ENCODE measurements at places on chromosomes 3 and 15.

DNA sequence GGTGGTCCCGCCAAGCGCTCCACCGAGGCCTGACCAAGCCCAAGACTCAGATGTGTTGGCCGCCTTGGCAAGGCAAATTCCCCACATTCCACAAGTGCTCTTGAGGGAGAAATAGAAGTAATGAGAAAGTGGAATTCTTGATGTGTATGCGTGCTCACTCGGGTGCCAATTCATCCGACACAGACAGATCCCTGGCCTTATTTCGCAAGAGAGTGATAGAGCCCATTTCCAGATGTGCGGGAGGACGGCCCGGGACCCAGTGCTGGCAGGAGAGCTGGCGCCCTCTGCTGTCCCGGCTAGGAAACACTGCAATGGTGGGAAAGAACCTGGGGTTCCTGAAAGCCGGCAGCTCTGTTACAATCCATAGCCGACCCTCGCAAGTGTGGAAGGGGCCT, 76.0 kb downstream of the HMG20A start:
- DNase-seq: peak; percentile 36

- DNase-seq: no peak
Observed at GRCh38 chr15:92885224-92886041, 14.7 kb upstream of the CHD2 start.

GRCh38 chr15:37055481-37055880, 44.9 kb downstream of the MEIS2 start:
- DNase-seq: no peak

DNA sequence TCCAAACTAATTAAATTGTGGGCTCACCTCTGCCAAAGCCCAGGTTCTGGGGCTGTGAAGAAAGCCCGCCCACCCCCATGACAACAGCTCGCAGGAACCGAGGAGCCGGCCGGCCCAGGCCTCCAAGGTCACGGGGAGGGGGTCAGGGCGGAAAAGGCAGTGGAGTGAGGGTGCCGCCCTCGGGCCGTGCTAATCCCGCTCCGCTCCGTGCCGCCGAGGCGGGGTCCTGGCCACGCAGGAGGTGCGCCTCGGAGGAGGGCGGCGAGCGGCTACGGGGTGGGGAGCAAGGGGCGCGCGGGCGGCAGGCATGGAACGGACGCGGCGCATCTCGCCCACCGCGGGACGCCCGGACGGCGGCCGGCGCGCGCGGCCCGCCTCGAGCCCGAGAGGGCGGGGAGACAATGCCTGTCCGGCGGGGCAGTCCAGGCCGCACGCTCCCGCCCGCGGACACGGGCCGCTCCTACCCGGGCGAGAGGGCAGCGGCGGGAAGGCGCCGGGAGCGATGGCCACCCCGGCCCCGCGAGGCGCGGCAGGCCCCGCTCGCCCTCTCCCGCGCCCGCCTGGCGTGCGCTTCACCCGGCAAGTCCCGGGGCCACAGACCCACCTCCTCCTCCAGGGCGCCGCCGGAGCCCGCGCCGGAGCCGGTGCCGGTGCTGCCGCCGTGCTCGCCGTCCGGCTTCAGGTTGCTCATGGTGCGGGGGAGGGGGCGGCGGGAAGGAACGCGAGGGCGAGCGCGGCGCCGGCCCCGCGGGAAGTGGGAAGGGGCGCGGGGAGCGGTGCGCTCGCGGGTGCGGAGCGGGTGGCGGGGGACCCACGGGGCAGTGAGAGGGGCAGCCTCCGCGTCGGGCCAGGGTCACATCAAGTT, 528 bp downstream of the RBPMS2 start:
- no peak for DNase-seq

GRCh38 chr3:149727656-149728055, 24.6 kb downstream of the COMMD2 start:
- DNase-seq: no peak

- no peak for DNase-seq
Observed at GRCh38 chr3:127095774-127096173, 97.2 kb upstream of the PRR23E start.

- DNase-seq: no peak
Observed at GRCh38 chr15:63084806-63085205, 36.9 kb upstream of the LACTB start.

DNA sequence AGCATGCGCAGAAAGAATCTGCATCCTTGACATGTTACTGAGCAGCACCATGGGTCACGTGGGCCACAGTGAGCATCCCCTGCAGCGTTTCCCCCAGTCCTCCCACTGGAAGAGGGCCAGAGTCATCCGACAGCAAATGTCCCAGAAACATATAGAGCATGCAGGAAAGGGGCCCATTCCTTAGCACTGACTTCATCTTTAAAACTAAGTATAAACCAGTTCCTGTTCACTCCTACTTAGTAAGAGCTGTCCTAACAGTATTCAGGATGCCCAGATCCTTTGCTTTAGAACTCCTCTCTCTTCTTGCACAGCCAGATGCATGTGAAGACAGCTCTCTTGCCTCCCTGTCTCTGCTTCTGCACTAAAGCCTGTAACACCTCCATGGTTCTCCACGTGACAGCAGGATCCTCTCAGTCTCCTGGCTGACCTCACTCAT, 79.3 kb upstream of the OXTR start:
- no peak for DNase-seq

GRCh38 chr15:45690581-45691260, 55.9 kb downstream of the SQOR start:
- no peak for DNase-seq

DNA sequence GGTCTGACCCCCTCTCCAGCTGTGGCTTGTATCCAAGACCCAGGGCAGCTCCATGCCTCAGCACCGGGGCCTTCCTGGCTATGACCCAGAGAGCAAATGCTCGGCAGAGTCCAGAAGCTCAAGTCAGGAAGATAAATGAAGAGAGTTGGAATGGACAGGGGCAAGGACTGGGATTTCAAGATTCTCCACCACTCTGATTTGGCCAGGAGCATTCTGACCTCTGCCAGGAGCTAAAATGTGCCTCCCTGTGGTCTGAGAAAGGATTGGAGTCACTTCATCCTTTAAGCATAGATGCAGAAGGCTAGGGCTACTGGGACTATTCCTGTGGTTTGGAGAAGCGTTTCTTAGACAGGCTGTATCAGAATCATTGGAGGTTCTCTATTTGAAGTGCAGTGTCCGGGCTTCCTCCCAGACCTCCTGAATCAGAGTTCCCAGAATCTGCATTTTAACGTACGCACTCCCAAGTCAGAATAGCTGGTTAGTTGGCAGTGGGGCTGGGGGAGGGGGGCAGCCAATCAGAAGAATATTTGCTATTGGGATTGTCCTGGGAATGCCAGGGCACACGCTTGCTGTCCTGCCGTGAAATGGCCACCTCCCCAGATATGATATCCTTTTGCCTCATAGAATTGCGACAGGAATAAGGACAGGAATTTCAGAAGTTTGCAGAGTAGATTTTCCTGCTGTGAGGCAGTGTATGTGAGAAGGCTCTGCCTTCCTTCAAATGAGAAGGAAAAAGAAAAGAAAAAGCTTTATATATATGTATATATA, 57.4 kb downstream of the HRH1 start:
- no peak for DNase-seq

DNA sequence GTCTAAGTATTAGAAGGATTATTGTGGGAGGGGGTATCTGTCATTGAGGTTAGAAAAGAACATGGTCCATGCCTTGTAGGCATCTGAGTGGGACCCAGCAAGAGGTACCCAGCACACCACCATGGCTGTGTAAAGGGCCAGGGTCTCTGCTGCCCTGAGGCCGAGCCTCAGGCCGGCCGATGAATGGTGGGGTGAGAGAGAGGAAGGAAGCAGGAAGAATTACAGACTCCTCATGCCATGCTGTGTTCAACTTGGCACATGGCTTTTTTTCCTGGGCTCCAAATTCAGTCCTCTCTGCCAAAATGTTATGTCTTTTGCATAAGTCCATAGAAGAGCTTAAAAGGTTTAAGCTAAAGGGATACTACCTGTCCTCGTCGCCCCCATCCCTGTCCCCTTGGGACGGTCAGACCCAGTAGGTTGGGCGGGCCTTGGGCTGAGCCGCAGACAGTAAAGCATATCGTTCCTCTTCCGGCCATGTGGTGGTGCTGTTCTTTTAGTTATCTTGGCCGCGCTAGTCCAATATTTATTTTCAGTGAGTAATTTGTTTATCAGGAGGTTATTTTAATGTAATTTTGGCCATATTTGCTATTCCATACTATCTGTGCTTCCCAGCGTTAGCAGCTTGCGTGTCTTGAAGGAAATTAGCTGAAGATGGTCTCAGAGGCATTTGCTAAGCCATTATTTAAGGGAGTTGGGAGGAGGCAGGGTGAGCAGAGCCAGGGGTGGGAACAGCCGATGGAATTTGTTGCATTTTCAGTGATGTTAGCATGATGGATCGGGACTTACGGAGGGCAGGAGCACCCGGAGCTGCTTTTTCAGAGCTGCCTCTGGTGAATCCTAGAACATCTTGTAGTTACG, 152.4 kb downstream of the AGBL1 start:
- no peak for DNase-seq

GRCh38 chr3:64088408-64089205, 65.3 kb upstream of the PSMD6 start:
- DNase-seq: no peak

- no peak for DNase-seq
Observed at GRCh38 chr3:156311930-156312329, 191.6 kb downstream of the KCNAB1 start.

DNA sequence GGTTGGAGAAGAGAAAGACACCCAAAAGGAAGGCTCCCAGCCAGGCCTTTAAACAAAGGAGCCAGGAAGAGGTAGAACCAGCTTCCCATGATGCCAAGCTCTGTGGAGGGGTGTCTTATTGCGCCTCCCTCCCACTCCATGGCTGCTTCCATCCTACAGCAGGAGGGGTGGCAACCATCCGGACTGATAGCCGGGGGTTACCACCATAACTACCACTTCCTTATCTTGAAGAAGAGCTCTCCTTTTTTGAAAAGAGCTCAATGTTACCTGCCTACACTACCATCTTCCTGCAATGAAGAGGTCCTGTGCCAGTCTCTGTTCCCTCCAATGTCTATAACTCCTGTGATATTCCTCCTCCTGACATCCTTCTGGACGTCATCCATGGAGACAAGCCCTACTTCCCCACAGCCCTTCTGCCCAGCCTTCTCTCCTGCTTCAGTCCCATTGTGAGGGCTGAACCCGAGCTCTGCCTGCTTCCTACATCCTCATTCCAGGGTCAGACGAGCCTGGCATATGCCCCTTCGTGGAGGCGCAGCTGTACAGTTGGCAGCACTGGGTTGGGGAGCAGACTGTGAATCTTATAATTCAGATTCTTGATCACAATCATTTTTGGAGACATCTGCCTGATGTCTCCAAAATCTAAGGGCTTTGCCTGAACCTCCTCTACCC, 8.5 kb downstream of the CCDC9B start:
- DNase-seq: no peak

DNA sequence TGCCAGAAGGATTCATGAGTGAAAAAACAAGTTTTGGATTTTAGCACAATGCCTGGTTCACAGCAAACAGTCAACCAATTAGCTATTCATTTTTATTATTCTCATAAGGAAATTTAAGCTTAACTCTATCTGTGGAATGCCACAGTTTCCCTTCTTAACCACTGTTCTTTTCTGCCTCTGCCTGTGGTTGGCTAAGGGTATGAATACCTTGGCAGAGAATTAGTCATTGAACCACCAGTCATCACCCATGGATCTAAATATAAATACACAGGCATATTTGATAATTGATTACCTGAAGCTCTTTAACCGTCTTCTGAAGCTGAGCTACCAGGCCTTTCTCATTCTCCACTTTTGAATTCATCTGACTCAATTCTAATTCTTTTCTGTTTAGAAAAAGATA, 79.9 kb downstream of the MYH15 start:
- DNase-seq: no peak

DNA sequence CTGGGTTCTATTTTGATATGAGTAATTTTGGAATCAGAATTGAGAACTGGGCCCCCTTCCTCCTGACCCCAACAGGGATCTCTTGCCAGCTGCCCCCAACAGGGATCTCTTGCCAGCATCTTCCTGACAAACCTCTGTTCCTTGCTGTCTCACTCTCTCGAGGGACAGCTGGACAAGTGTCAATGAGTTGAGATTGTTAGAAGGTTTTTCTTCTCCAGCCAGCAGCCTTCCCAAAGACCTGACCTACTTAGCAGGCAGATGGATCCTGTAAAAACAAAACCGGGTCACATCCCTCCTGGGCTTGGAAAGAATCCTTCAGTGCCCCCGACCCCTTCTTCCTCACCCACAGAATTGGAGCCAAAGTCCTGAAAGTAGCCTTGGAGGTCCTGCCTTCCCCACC, 21.6 kb downstream of the LIMD1 start:
- no peak for DNase-seq

GRCh38 chr3:105970283-105970682, 101.5 kb upstream of the CBLB start:
- DNase-seq: no peak

GRCh38 chr3:48218537-48218936, 4.8 kb upstream of the CAMP start:
- DNase-seq: no peak

DNA sequence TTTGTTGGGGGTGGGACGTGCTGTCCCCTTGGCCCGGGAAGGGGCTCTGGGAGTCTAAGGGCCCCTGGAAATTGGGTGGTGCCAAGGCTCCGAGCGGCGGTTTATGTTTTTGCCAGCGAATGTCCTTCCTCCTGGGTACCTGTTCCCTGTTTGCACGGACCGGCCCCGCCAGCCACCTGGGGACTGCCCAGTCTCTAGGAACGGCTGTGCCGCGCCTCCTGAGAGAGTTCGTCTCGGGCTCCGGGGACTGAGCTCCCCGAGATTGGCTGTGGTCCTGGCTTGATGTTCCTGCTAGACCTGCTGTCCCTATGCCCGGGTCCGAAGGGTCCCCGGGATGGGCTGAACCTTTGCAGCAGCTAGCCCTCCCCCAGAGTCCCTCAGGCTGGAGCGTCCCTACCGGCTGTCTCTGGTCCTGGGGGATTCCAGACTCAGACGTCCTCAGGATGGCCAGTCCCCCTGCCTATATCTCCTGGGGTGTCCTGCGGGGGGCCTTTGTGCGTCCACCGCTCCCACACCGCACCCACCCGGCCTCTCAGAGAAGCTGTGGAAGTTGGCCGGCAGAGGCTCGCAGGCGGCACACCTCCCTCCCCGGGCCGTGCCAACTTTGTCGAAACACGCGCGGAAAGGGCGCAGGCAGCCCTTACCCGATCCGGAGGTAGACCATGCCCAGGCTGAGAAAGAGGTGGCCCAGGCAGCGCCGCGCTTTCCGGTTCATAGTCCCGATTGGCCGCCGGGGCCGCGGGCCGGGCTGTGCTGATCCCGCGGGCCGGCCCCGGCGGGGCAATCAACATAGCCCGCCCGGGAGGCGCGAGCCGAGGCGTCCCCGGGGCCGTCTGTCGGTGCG, 547 bp downstream of the WNT7A start:
- no peak for DNase-seq

- DNase-seq: no peak
Observed at GRCh38 chr3:4680227-4680691, 187.1 kb downstream of the ITPR1 start.

DNA sequence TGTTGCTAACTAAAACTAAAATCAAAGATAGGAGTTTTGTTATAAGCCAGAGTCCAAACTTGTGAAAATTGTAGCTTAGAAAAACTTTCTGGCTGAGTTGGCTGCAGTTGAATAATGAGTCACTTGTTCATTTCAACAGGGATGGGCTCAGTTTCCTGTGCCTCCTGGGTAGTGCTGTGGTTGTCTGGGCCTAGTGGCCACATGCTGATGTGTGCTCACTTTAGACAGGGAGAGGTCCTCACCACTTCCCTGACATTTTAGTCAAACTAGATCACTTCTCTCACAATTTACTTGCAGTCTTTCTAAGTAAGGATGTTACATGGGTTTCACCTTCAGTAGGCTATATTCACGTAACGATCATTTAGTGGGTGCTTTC, 6.3 kb upstream of the UBE2Q2 start:
- peak; percentile 10 for DNase-seq
